Spinal cord (tissue), 10 donors: ENCODE measurements at places on chromosomes 2 and 18. TPM values are rescaled to one million over a fixed set of nuclear protein-coding genes. Genes with fewer than 3 reads are reported as not detected.
A peak's percentile ranks its signal among the peaks of the same experiment; 100 is the strongest.

The POTEI gene
- total RNA-seq = 0.59 TPM

The GALM gene
- total RNA-seq = 17.4 TPM

The DPYSL5 gene
- total RNA-seq = 30.6 TPM

- DNase-seq = no peak
- H3K27ac ChIP-seq = no peak overlapping the region
- H3K27me3 ChIP-seq = no peaks in the 10 kb centered on the region
These were observed 174.5 kb downstream of the MAIP1 start for GRCh38 chr2:200129721-200130462.

- no peaks in the 10 kb centered on the region for H3K27me3 ChIP-seq
- H3K4me1 ChIP-seq = peaks cover 22% of the 10 kb centered on the region
- DNase-seq = no peak
- H3K27ac ChIP-seq = peak overlapping the region; percentile 12
- H3K36me3 ChIP-seq = peaks cover 3% of the 10 kb centered on the region
These were observed 82.0 kb downstream of the SMAD7 start for GRCh38 chr18:48868468-48869466.

The ST6GAL2 gene
- 23.0 TPM for total RNA-seq

The ACTG2 gene
- 21.0 TPM for total RNA-seq

The NIF3L1 gene
- total RNA-seq = 38.9 TPM

- no peaks in the 10 kb centered on the region for H3K36me3 ChIP-seq
- no peak overlapping the region for H3K27ac ChIP-seq
- H3K4me1 ChIP-seq = no peaks in the 10 kb centered on the region
- no peak overlapping the region for H3K4me3 ChIP-seq
- DNase-seq = no peak
These were observed 17.3 kb upstream of the FEZ2 start for GRCh38 chr2:36615222-36615621.
